Activated naive CD4-positive, alpha-beta T cell treated with anti-CD3 and anti-CD28 coated beads, Interleukin-2, amount 10 ng/mL, durations not matched to agents 7 days and 5 days (primary cell): ENCODE measurements at places on chromosomes 7 and 10.

DNA sequence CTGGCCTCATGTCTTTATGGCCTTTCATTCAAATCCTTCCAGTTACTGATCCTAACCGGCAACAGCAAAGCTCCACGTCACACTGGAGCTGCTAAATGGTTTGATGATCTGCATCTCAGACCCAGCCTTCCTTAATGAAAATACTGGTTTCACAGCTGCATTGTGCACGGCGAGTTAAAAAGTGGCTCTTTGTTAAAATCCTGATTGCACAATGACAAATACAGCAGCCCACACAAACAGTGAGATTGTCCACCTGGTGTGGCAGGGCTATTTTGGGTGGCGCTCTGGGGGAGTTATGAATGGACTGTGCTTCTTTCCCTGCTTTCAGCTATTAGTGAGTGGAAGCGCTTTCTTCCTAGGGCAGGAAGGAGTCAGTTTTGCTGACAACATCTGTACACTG, 63.4 kb upstream of the C1QL3 start:
- DNase-seq: no peak
- H3K27ac ChIP-seq: no peak overlapping the region
- no peaks in the 10 kb centered on the region for H3K4me1 ChIP-seq
- H3K27me3 ChIP-seq: peaks cover 5% of the 10 kb centered on the region

GRCh38 chr10:63286754-63287264, 153.7 kb downstream of the NRBF2 start:
- DNase-seq: no peak
- no peak overlapping the region for H3K27ac ChIP-seq
- no peaks in the 10 kb centered on the region for H3K27me3 ChIP-seq
- H3K36me3 ChIP-seq: peaks cover 3% of the 10 kb centered on the region
- peaks cover 7% of the 10 kb centered on the region for H3K4me1 ChIP-seq

DNA sequence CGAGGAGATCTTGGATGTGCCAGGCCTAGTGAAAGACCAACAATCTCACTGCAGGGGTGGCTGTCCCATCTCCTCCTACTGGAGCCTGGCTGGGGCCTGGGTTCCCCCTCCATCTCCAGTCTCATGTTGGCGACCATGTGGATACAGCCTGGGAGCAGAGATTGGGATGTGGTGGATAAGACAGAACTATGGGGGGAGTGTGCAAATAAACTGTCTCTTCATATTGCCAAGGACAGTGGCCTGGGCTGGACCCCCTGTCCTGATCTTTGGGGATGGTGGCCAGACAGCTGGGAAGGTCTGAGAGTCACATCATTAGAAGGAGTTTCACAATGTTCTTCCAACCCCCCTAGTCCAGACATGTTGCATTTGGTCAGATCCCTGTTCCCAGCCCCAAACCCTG, 5.8 kb upstream of the MINDY4 start:
- H3K4me3 ChIP-seq: no peak overlapping the region
- H3K36me3 ChIP-seq: no peaks in the 10 kb centered on the region
- peaks cover 26% of the 10 kb centered on the region for H3K27me3 ChIP-seq
- no peak overlapping the region for H3K27ac ChIP-seq

- peaks cover 75% of the 10 kb centered on the region for H3K27me3 ChIP-seq
- H3K36me3 ChIP-seq: no peaks in the 10 kb centered on the region
Observed at GRCh38 chr10:30062090-30062489, 2.7 kb upstream of the JCAD start.

DNA sequence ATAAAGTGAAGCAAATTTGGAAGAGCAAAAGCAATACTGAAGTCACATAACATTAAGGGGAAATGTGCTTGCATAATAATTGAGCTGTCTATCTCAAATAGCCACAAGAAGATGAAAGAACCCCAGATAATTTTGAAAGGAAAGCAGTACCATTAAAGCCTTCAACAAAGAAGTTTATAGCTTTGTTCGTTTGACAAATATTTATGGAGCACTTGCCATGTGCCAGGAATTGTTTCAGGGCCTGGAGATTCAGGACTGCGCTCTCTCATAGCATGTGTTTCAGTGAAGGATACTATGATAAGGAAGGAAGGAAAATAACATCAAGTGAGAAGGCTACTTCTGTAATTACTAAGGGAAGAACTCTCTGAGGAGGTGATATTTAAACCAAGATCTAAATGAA, 212.3 kb upstream of the CSTF2T start:
- no peaks in the 10 kb centered on the region for H3K4me1 ChIP-seq
- no peaks in the 10 kb centered on the region for H3K36me3 ChIP-seq
- no peak overlapping the region for H3K27ac ChIP-seq
- no peak for DNase-seq
- no peak overlapping the region for H3K4me3 ChIP-seq
